ENCODE measurements at places on chromosomes 4 and X. TPM values are rescaled to one million over a fixed set of nuclear protein-coding genes. Genes with fewer than 3 reads are reported as not detected.

DNA sequence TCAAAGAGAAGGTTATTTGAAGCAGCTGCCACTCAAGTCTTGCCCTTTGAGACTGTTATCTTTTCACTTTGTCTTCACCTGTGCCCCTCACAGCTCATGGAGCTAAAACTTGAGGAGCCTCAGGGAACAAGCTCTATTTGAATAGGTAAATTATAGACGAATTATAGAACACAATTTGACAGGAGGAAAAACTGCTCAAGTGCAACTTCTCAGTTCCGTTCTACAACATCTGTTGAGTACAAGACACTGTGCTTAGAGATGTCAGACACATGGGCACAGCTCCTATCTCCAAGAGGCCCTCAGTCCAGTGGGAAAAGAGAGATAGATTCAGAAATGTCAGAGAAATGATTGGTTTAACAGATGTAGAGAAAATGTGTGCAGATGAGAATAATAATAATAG is 5.1 kb downstream of the PPP1R2C start:
- H3K27me3 ChIP-seq: no peaks in the 10 kb centered on the region
- no peak overlapping the region for H3K4me3 ChIP-seq
- no peaks in the 10 kb centered on the region for H3K4me1 ChIP-seq
- no peaks in the 10 kb centered on the region for H3K36me3 ChIP-seq

G3BP2 gene
- total RNA-seq: 133 TPM

DNA sequence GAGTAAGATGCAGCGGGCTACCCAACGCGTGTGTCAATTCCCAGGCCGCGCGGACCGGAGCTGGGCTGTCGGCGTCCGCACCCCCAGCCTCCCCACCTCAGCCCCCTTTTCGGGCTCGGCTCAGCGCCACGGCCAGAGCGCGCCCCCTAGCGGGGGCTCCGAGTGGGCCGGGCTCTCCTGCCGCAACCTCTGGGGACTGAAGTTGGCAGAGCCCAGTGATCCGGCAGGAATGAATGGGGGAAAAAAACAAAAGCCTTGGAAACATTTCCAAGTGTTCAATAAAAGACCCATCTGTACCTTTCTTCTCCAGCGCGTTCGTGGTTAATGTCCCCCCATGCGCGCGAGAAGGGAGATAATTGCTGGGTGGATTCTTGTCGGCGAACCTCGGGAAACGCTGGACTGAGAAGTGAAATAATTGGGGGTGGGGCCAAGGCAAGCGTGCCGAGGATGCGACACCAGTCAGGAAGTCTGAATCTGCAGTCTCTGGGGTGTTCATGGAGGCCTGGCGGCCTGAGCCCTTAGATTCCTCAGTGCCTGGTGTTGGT is 5.2 kb upstream of the ARX start:
- H3K27ac ChIP-seq: peak overlapping the region; percentile 7
- H3K4me1 ChIP-seq: peaks cover 33% of the 10 kb centered on the region
- H3K4me3 ChIP-seq: peak overlapping the region; percentile 67
- no peaks in the 10 kb centered on the region for H3K36me3 ChIP-seq
- no peak for DNase-seq

NCAPG gene
- total RNA-seq: 11.8 TPM

GRCh38 chr4:1409491-1410425 is 3.5 kb upstream of the NKX1-1 start:
- peaks cover 67% of the 10 kb centered on the region for H3K27me3 ChIP-seq
- no peak overlapping the region for H3K4me3 ChIP-seq
- no peaks in the 10 kb centered on the region for H3K4me1 ChIP-seq

- H3K27me3 ChIP-seq: peaks cover 4% of the 10 kb centered on the region
- no peak overlapping the region for H3K27ac ChIP-seq
- peaks cover 4% of the 10 kb centered on the region for H3K4me1 ChIP-seq
- no peak for DNase-seq
Observed at GRCh38 chrX:39665830-39666518, 431.8 kb downstream of the BCOR start.

Measured in type B pancreatic cell (in vitro differentiated cells).